NCI-H1694 (cell line): ENCODE measurements at places on chromosomes 1 and 21.
A peak's percentile ranks its signal among the peaks of the same experiment; 100 is the strongest.

- DNase-seq = no peak
These were observed 11.2 kb downstream of the CREG1 start for GRCh38 chr1:167542109-167543032.

DNA sequence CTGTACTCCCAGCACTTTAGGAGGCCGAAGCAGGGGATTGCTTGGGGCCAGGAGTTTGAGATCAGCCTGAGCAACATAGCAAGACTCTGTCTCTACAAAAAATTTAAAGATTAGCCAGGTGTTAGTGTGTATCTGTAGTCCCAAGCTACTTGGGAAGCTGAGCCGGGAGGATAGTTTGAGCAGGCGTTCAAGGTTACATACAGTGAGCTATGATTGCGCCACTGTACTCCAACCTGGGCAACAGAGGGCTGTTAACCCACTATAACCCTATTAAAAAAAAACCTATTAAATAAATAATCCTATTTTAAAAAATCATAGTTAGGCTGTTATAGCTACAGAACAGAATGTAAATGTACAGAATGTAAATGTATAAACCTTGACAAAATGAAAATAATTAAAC, 2.2 kb downstream of the MIS18A start:
- no peak for DNase-seq

GRCh38 chr21:41419921-41420862, 5.8 kb upstream of the MX1 start:
- no peak for DNase-seq

DNA sequence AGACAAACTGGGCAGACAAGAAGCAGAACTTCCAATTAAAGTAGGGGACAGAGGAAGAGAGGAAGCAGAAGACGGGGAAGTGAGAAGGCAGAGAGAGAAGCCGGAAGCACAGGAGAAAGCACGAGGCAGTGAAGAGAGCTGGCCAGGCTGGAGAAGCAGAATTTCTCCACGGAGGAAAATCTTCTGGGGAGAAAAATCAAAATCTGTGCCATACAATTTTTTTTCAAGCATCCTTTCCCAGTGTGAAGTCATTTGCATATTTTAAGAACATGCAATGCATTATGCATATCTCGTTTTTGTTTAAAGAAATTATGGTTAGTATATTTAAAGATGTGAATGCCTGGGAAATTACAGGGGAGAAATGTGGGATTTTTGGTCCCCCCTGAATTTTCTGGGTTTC, 7.3 kb upstream of the CAMK2N1 start:
- no peak for DNase-seq

- DNase-seq = no peak
These were observed 10.4 kb downstream of the LDLRAD1 start for GRCh38 chr1:54007613-54008012.

DNA sequence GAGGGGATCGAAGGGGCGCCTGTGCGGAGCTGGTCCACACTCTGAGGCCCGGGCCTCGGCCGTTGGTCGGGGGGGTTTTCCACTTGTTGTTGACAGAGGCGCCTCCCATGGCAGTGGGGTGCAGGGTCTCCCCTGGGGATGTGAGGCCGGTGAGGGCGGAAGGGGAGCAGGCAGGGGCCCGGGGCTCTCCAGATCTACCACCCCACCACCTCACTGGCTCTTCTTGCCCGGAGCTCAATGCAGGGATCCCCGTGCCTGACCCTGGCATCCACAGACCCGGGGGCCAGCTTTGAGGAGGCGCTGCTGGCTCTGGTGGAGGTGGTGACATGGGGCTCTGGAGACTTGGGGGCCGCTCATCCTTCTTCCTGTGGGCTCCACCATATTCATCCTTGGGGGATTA, 7.1 kb upstream of the PEX10 start:
- no peak for DNase-seq

GRCh38 chr1:66757722-66758240, 5.5 kb downstream of the DYNLT5 start:
- no peak for DNase-seq

DNA sequence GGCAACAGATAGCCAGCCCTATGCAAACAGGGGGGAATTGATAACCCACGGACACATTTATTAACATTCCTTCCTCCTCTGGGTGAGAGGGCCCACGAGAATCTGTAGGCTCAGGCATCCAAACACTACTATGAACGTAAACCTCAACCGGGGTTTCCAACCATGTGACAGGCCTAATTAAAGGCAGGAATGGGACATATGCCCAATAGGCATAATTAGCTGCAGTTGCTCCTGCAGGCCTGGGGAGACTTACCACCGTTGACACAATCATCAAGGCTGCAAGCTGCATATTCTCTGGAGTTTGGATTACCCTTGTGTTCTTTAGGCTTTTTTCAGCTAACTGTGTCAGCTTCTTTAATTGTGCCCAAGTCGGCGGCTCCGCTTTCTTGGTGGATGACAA, 22.2 kb upstream of the GBP1 start:
- DNase-seq = no peak

DNA sequence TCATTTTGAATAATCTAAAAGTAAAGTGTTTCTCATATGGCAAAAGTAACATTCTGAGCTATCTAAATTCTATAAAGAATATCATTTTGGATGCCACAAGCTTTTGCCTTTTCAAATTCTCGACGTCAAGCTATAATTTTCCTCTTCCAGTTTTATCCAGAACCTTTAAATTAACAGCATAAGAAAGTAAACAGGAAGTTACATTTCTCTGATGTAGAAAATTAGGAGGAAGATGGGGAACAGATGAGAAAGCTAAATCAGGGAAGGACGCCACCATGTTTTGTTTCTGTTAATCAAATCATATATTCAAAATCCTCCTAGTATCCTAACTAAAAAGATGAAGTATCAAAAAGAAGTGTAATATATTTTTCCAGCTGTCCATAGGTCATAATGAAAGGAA, 8.8 kb upstream of the CAMSAP2 start:
- no peak for DNase-seq

- DNase-seq = no peak
These were observed 61.0 kb downstream of the PAX7 start for GRCh38 chr1:18691648-18692047.

- no peak for DNase-seq
These were observed 402 bp upstream of the AK4 start for GRCh38 chr1:65147424-65148177.

GRCh38 chr1:1703796-1704195, 11.2 kb upstream of the SLC35E2B start:
- DNase-seq = no peak

GRCh38 chr1:223245983-223246382, 102.9 kb upstream of the TLR5 start:
- no peak for DNase-seq

DNA sequence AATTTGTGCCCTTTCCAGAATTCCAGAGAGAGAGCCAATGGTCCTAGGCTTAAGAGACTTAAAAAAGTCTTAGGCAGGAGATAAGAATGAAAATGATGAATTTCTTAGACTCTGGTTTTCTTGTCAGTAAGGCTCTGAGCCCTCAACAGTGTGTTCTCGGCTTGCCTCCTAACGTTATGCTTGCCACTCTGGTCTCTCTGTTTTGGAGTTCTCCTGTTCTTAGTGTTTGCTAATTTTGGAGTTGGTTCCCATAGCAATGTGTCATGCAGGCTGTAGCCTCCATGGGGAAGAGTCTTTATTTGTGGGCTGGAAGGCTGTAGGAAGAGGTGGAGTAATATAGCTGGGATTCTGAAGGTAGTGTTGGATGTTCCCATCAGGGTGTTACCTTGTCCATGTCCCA, 19.9 kb downstream of the TBX19 start:
- DNase-seq = no peak

- DNase-seq = no peak
These were observed 315.0 kb downstream of the PLA2G4A start for GRCh38 chr1:187143783-187144182.

GRCh38 chr21:37917612-37918011, 1.4 kb upstream of the KCNJ6 start:
- DNase-seq = no peak

GRCh38 chr1:58062635-58063034, 483.9 kb downstream of the OMA1 start:
- no peak for DNase-seq

DNA sequence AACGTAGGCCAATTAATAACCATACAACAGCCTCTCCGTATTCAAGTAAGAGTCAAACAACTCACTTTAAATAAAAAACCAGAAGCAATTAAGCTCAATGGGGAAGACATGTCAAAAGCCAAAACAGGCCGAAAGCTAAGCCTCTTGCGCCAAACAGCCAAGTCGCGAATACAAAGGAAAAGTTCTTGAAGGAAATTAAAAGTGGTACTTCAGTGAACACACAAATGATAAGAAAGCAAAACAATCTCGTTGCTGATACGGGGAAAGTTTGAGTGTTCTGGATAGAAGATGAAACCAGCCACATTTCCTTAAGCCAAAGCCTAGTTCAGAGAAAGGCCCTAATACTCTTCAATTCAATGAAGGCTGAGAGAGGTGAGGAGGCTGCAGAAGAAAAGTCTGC, 53.4 kb downstream of the SIPA1L2 start:
- DNase-seq = no peak

DNA sequence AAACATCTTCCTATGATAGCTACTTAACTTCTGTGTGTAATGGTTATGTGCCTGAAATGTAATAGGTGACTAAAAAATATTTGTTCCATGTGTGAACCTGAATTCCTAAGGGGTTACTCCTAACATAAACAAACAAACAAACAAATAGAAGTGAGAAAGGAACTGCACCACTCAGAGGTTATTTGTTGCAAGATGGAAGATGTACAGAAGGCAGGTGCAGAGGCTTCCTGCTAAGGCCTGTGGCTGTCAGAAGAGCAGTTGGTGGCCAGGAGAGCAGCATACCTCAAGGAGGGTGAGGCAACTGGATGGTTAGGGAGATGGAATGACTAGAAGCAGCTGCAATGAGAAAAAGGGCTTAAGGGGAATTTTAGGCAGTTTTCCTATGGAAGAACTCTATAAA, 940.6 kb downstream of the TTLL7 start:
- no peak for DNase-seq

- DNase-seq = no peak
These were observed 105.2 kb downstream of the TSEN15 start for GRCh38 chr1:184156521-184157393.

DNA sequence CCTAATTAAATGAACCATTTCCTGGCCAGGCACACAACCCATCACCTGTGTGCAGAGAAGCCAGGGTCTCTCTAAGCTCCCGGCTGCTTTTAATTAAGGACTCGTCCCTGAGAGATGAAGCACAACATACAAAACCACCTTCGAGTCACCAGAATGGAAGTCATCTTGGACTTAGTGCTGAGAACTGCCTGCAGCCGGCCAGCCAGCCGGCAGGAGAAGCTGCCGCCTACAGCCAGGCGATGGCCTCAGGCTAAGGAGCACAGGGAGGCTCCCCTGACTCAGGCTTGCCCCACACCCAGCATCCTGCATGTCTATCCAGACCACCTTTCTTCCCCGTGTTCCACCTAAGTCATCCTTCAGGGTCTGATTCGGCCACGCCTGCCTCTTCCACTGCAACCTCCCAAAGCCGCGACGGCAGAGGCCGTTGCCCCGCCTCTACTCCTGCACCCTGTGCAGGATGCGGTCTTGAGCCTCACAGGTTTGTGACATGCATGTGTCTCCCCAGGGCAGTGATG, 83.6 kb downstream of the SLC66A1 start:
- DNase-seq = no peak

DNA sequence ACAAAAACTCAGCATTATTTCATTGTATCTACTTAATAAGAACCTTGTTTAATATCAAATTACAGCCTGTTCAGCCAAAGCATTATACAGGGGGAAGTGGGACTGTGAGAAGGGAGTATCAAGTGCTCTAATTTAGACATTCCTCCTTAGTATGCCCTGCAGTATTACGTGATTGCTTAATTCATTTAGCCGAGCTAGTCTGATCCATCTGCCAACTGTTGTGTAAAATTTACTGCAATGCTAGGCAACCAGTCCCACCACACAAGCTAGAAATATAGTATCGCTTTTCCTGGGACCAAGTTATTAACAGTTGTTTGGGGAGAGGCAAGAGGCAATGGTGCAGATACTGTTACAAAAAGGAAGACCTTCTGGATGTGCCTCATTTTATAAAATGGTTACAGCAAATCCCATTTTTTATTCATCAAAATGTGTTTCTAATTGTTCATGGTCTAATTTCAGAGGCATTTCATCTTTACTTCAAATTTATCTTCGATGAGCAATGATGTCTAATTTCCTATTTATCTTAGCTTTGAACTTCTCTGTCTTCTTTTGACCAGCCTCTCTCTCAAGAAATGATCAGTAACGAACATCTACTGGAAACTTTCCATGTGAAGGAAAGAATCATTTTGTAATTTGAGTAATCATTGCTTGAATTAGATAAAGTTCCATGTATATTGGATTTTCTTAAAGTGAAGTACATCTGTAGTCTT, 283.3 kb downstream of the DUSP10 start:
- DNase-seq = peak; percentile 40

GRCh38 chr21:45256912-45257672, 30.6 kb downstream of the POFUT2 start:
- no peak for DNase-seq

DNA sequence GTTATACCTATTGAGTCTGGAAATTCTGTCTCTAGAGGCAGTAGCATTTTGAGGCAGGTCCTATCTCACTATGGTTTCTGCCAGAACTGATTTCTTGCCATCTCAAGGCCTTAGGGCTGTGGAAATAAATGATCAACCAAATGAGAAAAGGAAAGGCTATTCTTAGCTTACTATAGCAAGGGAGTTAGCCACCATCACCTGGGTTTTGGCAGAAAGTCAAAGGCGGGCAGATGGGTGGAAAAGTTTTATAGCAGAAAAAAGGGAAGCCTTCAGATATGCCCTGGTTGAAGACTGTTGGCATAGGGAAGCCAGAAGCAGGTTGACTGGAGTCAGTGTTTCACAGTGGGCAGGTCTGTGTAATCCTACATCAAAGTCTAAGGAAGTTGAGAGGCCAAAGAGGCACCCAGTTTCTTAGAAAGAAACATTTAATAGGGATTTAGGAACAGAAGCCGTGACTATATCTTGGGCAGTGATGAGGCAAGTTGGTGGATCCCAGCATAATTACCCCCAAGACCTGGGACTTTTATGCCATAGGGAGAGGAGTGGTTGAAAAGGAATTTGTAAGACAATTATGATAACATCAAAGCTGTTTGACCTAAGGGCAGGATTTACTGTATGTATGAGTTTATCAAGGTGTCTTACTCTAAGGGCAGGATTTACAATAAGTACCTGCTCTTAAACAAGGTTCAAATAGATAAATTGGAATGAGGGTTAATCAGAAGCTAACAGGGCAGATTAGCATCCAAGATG, 29.7 kb downstream of the CTH start:
- no peak for DNase-seq

DNA sequence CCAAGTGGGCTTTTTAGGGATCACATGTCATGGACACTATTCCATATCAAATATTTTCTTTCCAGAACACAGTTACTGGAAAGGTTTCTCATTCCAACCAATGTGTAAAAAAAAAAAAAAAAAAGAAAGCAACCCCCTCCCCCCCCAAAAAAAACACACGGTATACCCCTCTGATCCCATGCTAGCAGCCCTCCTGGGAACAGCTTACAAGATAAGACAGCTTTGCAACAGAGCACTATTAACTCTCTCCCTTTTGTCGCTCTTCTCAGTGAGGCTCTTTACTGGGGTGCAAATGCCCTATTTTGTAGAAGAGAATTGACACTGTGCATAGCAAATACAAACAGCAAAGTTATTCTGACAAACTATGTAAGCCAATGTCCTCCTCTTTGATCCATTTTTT, 161.2 kb downstream of the NTMT2 start:
- no peak for DNase-seq

GRCh38 chr1:214071469-214071868, 83.7 kb downstream of the PROX1 start:
- DNase-seq = no peak

GRCh38 chr1:167137332-167137781, 43.5 kb downstream of the STYXL2 start:
- DNase-seq = no peak

GRCh38 chr21:25054689-25055088, 552.6 kb downstream of the MRPL39 start:
- DNase-seq = no peak

- no peak for DNase-seq
These were observed 24.7 kb upstream of the POGK start for GRCh38 chr1:166814611-166815010.
